Activated CD4-positive, CD25-positive, alpha-beta regulatory T cell treated with anti-CD3 and anti-CD28 coated beads, Interleukin-2, amount 50 U/mL, for 16 hours (primary cell): ENCODE measurements at places on chromosomes 4 and X.

- DNase-seq, result no peak
Measured at GRCh38 chrX:48468693-48469691, 1.1 kb downstream of the SLC38A5 start.

DNA sequence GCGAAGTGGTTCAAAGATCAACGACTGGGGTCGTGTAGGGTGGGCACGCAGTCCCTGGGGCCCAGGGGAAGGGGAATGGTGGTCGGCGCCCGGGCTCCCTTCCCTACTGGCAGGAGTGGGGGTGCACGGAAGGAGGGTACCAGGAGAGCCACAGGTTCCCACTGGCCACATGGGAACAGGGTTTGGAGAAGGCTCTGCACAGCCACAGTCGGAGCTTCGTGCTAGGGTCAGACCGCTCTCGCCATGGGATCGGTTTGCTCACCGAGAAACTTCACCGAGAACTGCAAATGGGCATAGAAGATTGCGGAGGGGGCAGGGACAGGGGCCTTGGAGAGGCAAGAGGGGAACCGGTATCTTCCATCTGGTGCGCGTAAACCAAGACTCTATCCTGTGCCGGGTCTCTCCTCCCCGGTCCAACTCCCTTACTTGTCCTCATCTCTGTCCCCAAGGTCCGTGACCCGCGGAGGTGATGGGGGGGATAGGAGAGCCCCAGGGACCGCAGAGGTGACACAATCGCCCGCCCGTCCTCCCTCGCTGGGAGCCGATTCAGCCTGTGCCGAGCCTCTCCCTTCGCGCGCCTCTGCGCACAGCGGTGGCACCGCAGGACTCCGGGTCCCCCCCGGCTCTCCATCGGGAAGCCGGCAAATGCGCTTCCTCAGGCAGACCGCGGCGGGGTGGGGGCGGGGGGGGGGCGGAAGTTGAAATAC is 1.0 kb downstream of the SCD5 start:
- no peak for DNase-seq

DNA sequence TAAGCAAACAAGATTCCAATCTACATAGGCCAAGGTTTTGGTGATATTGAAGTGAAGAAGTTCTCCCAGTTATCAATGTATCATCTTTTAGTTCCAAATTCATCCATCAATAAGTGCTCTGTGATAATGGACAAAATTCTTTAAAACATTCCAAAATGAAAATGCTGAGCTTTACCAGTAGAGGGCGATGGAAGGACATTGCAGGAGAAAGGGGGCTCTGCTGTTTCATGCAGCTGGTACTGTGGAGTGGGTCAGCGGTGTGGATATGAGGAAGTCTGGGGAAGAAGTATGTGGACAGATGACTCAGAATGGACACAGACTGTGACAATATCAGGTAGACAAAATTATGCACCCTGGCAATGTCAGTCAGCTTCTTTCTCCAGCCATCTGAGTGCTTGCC is 46.6 kb upstream of the HS6ST2 start:
- DNase-seq, result no peak

DNA sequence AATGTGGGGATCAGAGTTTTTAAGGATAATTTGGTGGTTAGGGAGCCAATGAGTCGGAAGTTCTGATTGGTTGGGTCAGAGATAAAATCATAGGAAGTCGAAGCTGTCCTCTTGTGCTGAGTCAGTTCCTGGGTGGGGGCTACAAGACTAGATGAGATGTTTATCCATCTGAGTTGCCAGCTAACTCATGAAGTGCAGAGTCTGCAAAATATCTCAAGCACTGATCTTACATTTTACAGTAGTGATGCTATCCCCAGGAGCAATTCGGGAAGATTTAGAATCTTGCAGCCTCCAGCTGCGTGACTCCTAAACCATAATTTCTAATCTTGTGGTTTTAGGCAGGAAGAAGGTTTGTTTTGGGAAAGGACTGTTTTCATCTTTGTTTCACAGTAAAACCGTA is 565.8 kb upstream of the SPANXN1 start:
- no peak for DNase-seq

DNA sequence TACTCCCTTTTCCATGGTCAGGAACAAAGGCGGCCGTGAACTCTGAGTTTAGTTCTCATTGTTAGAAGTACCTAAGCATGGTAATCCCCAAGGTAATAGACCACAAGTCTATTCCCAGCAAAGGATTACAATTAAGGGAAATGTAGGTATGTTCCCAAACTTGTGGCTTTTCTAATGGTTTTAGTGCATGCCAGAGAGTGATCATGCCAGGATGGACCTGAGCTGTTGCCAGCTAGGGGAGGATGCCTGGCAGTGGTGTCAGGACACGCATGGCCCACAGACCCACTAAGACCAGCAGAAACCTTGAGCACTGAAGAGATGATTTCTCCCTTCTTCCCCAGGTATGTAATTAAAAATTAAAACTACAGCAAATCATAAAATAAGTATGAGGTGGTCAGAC is 60.8 kb downstream of the COQ2 start:
- DNase-seq, result no peak

GRCh38 chrX:84186603-84187532 is 1.1 kb downstream of the RPS6KA6 start:
- DNase-seq, result no peak

- no peak for DNase-seq
Measured at GRCh38 chr4:94678896-94679295, 78.9 kb upstream of the BMPR1B start.

DNA sequence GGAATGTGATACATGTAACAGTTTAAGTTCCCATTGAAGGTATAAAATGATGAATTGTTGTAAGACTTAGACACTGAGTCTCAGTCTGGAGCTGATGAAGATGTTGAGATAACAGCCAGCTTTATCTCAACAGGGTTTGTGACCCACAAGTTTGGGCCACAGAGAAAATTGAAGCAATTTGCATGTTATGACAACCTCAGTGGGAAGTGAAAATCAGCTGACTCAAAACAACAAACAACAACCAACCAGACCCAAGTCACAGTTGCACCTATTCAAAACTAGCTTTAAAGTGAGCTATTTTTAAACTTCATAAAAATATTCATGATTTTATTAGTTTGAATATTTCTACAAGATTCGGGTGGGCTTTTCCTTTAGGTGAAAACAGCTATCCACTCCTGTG is 8.0 kb downstream of the SFRP2 start:
- no peak for DNase-seq

- DNase-seq, result no peak
Measured at GRCh38 chr4:7665321-7665720, 230.6 kb upstream of the PSAPL1 start.

GRCh38 chr4:55021214-55021613 is 104.2 kb downstream of the KDR start:
- no peak for DNase-seq

DNA sequence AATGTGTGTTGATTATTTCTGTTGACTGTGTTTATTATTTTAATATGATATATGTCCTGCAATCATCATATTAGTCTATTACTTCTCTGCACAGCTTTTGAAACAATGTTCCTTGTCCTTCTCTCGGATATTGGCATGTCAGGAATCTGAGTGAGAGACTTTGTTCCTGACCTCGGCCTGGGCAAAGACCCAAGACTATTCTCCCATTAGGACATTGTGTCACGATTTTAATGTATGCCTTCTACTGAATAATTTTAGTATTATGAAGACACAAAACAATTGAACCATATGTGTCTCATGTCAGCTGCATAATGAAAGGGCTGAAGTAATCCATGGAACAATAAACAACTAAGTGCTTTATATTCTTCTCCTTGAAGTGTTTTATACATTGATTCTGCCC is 580.8 kb upstream of the TENM3 start:
- DNase-seq, result no peak

DNA sequence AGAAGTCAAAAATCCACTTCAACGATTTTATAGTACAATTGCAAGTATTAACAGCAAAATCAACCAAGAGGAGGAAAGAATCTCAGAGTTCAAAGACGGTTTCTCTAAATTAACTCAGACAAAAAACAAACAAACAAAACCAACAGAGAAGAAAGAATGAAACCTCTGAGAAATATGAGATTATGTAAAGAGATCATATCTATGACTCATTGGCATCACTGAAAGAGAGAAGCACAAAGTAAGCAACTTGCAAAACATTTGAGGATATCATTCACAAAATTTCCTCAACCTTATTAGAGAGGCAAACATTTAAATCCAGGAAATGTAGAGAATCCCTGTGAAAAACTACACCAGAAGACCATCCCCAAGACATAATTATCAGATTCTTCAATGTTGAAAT is 370.4 kb downstream of the INPP4B start:
- DNase-seq, result no peak

DNA sequence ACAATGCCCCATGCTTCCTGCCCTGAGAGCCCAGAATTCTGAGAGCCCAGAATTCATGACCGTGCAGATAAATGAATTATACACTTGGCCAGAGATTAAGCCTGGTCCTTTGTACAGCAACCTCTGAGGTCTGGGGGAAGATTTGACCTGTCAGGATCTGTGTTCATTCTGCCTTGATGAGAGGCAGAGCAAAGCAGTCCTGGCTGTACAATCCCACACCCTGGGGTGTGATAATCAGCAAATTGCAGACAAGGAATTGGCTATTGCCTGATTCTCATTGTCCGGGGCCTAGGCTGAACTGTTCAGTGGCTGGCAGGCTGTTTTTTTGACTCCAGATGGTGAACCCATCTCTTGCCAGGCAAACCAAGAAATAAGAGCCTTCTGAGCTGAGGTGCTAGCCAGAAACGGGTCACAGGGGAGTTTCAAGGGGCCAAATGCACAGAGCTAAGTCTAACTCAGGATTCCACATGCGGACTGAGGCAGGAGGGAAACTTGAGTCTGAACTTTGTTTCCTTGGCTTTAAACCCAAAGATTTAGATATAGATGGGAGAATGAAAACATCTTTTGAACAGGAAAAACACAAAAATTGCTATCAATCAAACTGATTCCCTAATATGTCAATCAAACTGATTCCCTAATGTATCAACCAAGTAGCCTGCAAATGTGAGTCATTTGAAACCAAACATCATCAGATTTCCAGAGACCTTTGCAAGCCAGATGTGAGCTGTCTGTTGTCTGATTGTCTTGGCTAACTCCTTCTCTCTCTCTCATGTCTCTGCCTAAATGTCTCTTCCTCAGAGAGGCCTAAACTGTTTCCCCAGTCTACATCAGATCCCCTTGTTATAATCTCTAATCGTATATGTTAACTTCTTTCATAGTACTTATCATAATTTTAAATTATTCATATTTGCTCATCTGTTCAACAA is 159.3 kb downstream of the ATG4A start:
- no peak for DNase-seq

DNA sequence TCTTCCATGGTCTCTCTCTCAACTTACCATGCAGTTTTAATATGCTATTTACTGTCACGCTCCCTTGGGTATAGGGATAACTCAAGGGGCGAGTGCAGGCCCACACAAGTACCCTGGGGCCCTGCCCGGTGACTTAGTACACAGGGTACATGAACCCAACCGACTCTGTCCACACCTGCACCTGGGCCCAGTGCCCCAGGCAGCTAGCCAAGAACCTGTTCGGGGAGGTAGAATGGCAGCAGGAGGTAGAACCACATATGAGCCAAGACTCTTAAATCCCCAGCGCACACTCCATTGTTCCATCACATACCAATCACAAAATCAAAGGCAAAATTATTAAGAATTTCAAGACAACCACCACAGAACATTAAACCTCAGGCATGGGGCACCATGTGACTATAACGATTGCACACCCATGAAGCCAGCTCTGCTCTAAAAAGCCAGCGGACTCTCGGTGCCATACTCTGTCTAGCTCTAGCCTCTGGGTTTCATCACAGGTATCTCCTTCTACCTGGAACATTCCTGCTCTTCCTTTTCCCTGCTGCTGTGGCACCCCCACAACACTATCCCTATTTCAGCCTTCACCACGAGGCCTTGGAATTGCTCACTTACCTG is 14.6 kb downstream of the PHF8 start:
- no peak for DNase-seq
